Stimulated activated CD4-positive, alpha-beta T cell treated with anti-CD3 and anti-CD28 coated beads, Interleukin-2, amount 100 ng/mL, for 24 hours (primary cell): ENCODE measurements at places on chromosomes 3 and 15.

- DNase-seq: peak; percentile 52
Measured at GRCh38 chr15:84749111-84749991, 959 bp downstream of the ZNF592 start.

DNA sequence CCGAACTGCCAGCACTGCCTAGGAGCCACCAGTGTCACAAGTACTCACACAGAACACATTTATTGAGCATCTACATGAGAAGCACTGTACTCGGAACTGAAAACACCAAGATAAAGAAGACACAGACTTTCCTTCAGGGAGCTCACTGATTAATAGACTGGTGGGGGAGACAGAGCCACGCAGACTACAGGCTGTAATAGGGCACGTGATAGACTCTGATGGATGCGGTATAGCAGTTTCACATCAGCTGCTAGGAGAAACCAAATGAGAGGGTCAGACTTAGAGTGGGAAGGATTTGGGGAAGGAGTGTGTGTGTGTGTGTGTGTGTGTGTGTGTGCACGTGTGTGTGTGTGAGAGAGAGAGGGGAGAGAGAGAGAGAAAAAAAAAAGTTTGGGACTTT lies 12.1 kb downstream of the EPHB1 start:
- DNase-seq: no peak

DNA sequence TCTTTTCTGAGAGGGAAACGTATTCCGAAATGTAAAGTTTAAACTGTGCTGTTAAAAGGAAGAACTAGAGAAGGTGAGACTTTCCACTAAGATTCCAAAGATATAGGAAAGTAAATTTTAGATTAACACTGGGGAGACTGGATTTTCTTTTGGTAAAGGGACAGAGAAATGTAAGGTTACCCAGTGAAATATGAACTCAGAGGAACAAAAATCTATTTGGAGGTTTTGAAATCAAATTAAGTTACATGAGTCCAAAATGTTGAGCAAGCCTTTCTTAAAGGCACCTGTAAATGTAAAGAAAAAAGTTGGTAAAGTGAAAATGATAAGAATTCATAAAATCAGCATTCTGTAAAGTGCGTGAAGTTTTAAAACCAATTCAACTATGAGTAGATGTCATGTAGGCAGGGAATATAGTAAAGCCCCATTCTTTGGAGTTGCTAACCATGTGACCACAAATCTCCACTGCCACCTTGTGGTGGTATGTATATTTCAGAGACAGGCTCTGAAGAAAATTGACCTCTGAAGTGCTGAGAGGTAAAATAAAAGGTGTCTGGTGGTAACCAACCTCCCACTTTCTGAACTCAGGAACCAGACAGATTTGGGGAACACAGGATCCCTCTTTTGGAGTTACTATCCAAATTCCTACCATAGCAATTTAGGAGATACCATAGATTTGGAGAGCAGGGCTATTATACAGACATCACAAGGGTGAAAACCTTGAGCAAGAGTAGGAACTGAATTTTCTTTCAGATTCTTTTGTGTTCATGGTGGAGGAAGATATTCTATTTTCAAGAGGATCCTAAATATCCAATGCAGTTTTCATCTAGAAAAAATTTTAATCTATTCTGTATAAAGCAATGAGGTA lies 215.3 kb downstream of the ROBO2 start:
- DNase-seq: peak; percentile 1

DNA sequence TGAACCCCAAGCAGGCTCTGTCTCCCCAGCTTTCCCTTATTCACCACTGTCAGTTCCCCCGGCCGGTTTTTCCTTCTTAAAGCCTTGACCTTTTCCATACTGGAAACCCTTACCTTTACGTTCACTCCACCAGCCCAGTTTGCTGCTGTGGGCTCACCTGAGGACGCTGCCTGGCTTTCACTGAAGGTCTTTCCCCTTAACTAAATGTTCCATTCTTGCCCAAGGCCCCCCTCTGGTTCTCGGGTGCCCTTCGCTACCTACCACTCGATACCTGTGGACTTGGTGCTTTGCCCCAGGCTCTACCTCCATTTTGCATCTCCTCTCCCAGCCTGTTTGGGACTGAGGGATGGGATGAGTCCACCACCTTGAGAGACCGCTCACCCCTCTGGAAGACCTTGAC lies 851 bp downstream of the AP2M1 start:
- DNase-seq: no peak

GRCh38 chr3:171871392-171872274 lies 28.5 kb downstream of the TMEM212 start:
- no peak for DNase-seq

DNA sequence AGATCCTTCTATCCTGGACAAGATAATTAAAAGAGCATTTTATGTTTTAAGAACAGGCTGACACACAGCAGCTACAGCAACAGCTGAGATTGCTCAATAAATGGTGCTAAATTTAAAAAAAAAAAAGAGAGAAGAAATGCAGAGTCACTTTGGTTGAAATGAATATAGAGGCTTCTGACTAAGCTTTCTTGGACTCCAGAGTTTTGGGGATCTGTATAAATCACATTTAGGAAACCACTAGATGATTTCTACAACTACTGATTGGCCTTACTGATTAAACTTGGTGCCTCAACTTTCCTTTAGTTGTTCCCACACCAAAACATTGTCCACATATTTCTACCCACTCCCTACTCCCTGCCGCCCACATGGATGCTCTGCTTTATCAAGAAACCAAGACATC lies 132.9 kb upstream of the ZBTB20 start:
- no peak for DNase-seq

DNA sequence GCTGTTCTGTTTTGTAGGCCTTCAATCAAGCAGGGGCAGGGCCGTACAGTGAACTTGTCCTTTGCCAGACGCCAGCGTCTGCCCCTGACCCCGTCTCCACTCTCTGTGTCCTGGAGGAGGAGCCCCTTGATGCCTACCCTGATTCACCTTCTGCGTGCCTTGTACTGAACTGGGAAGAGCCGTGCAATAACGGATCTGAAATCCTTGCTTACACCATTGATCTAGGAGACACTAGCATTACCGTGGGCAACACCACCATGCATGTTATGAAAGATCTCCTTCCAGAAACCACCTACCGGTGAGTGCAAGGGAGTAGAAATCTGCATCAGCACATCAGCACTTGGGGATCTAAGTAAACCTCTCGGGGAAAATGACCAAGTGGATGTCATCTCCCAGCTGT lies 95.5 kb downstream of the GHSR start:
- DNase-seq: no peak

- DNase-seq: no peak
Measured at GRCh38 chr15:24848050-24848449, 106.7 kb upstream of the SNRPN start.

- DNase-seq: peak; percentile 29
Measured at GRCh38 chr3:50971487-50971924, 296.8 kb downstream of the DOCK3 start.

DNA sequence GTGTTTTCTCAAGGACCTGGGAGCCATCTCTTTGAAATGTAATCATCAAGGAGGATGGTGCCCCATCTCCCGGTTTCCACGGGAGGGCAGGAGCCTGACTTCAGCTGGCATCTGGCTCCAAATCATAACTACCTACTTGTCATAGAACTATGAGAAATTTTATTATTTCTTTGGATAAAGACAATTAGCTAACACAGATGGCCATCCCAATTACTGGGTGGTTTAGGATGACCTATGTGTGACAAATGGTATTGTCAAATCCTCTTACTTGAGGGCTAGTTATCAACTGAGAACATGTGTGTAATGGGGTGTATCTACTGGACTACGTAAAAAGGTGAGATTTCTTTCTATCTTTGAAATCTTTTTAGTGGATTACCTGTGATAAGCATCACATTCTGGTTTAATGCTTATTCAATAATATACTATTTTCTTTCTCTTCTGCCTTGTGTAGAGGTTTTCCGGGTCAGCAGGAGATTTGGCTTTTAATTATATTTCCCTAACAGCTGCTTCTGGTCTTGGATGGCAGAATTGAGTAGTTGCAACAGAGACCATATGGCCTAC lies 15.3 kb upstream of the PARP14 start:
- no peak for DNase-seq

DNA sequence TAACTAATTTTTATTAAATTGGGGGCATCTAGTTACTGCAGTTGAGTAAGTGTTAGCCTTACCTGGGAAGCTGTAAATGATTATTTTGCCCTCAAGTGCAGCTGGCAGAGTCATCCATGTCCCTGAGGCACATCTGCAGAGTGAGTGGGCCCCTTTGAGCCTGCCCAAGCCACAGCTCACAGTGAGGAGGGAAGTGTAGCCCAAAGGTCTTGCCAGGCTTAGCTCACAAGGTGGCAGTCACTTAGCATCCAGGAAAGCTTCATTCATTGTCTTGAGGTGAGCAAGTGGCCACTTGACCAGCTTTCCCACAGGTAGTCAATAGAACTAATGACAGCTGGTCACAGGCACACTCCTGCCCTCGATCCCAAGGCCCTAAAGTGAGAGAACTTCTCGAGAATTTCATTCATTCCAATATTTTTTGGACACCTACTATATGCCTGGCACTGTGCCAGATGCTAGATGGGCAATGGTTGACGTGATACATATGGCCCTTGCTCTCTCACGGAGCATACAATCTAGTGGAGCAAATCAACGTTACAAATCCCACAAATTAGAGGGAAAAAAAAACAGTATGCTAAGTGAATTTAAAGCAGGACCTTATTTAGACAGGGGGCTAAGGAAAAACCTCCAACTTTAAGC lies 163.3 kb upstream of the IL12A start:
- DNase-seq: no peak

DNA sequence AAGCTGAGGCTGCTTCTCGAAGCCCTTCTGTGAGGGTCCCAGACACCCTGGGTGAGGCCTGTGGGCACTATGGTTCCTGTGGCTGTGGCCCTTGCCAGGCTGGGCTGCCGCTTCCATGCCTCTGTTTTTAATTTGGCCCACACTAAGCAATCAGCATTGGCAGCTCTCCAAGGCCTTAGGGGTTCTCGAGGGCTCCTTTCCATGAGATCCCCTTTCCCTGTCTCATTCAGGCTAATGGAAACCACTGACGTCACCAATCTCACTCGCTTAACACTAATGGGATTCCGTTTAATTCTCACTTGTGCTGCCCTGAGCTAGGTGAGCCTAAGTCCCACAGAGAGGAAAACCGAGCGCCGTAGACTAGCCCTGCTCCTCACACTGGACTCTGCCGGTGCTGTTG lies 60.2 kb upstream of the RAB6B start:
- DNase-seq: no peak

DNA sequence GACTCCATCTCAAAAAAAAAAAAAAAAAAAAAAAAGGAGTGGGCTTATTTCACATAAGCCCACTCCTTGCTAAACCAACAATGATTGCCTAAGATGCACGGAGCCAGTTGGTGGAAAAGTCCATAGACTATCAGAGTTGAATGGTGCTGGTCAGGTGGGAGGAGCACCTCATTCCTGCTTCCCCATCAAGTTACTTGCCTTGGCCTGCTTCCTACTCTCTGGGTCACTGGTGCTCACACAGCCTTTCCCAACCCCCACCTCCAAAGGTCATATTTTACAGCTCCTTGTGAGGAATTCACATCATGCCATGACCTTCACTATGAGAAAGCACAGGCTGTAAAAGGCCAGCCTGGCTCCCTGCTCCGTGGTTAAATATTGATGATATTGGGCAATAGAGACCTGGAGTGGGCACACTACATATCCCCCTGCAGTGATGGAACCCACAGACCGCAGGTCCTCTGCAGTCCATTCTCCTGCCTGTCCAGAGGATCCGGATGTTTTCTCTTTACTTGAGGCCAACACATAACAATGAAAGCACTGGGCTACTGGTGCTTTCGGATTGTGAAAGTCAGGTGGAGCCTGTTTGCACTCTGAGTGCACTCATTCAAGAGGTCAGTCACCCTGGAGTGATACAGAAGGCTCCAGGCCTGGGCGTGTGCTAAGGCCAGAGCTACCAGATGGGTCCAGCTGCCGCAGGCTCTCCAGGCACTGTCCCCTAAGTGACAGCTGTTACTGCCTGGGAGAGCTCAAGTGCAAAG lies at the start of gene SLC51B:
Gene SLC51B (plus strand): TSS at position 664 of the 758 bp plus-strand sequence. CDS start 4,618 bp downstream, outside the sequence.
- no peak for DNase-seq

- no peak for DNase-seq
Measured at GRCh38 chr3:186532598-186533072, 11.5 kb downstream of the CRYGS start.

DNA sequence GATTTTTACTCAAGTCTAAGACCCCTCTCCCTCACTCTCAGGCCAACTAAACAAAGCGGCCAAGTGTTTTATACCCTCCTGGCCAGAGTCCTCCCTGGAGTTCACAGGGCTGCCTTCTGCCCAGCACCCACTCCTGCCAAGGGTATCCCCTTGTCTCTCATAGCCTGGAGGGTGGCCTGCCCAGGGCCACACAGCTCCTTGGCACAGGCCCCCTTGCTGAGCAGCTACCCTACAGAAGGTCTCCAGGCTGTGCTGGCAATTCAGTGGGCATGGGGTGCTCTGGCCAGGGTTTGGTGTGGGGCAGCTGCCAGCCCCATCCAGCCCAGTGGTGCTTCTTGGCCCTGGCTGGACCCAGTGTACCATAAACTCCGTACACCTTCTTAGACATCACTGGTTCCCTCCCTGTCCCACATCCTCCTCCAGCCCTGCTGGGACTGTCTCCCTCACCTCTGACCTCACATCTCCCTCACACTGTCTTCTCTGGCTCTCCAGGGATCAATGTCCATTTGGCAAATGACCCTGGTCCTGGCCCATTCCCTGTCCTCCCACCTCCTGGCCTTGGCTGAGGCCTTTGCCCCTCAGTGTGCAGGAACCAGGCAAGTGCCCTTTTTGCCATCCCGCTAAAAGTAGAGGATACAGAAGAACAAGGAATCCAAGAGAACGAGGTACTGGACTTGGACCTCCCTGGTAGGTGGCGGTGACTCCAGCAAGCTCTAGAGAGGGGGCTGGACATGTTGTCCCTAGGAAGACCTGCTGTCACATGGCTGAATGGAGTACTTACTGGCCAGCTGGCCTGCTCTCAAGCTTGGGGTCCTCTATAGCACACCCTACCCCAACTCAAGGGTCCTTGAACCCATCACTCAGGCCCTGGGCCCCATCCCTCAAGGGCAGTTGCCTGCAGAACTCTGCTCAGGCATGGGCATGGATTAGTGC lies 50.0 kb upstream of the TRPM1 start:
- DNase-seq: no peak

DNA sequence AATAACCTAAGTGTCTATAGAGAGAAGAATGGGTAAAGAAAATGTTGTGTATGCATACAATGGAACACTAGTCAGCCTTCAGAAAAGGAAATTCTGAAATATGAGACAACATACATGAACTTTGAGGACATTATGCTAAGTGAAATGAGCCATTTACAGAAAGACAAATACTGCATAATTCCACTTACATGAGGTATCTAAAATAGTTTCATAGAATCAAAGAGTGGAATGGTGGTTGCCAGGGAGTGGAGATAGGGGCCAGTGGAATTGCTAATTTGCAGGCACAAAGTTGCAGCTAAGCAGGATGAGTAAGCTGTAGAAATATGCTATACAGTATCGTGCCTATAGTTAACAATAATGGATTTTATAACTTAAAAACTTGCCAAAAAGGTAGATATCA lies 779.6 kb upstream of the ARPP21 start:
- DNase-seq: no peak

GRCh38 chr3:56835650-56836227 lies 34.0 kb upstream of the ARHGEF3 start:
- no peak for DNase-seq

GRCh38 chr3:182241766-182242488 lies 530.2 kb downstream of the SOX2 start:
- no peak for DNase-seq

- DNase-seq: no peak
Measured at GRCh38 chr3:56173601-56174000, 294.7 kb downstream of the ERC2 start.
